NK-92 treated with Interleukin-12 subunit alpha and Interleukin-12 subunit beta, amount 100 ng/mL, for 24 hours (cell line): ENCODE measurements at places on chromosomes 6 and 20.
A peak's percentile ranks its signal among the peaks of the same experiment; 100 is the strongest.

DNA sequence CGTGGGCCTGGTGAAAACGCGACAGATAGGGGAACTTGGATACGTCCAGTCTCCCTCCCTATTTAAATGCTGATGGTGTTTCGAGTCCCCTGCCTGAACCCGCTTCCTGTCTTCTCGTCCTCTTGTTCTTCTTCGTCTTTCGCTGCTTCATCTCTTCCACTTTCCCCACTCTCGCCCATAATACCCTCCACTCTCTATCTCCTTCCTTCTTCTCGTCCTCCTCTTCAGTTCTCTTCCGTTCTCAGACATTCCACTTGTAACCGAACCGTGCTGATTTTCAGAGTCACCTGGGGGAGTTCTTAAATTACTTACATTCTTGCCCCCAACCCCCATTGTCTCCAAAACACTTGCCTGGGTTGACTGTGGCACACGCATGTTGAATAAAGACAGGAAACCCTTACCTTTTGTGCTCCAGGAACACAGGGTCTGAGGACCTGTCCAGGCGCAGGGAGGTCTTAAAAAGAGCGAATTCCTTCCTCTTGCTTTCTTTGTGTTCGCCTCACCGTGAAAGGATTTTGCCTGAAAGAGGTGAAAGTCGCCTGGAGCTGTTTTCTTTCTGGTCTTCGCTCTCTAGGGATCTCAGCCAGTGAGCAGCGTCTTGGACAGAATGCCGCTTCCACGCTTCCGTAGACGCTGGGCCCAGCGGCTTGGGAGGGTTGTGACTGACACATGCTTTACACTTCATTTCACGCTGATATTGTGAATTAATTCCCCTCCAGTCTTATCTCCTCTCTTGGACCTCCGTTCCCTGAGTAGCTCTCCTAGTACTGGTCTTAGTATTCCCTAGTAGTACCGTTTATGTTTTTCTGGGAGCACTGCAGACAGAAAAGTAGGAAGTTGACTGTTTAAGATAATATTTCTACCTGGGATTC lies 184.0 kb downstream of the GPX5 start:
- DNase-seq: no peak

DNA sequence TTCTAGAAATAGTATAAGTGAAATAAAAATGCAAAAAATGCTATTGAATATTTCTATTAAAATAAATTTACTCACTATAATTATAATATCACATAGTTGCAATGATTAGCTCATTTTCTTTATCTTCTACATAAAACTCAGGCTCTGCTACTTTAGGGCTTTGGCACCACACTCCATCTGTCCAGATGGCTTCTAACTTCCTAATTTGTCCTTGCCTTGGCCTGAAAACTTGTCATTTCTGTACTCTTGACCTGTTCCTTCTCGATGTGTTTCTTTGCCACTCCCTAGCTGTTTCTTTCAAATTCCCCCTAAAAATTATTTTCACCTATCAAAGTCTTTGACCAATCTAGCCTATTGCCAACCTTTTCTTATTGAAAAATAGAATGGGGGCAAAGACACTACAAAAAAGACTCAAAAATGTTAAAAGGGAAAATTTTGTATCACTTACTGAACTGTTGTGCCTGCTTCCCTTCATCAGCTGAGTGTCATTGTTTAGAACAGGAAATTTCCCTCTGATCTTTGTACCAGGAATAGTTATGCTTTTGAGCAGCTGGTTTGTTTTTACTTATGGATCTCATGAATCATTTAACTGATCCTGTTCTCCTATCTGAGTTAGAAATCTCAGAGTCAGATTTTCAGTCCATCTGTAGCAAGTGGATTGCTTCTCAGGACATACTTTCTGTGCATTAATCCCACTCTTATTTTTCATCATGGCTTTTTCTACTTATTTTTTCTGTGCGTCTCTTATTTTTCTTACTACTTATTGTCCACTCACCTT lies 279.2 kb upstream of the CNR1 start:
- no peak for DNase-seq

- peak; percentile 75 for DNase-seq
Measured at GRCh38 chr6:134436281-134436815, 118.4 kb upstream of the SGK1 start.

- peak; percentile 40 for DNase-seq
Measured at GRCh38 chr6:161370880-161371279, 97.0 kb upstream of the AGPAT4 start.

GRCh38 chr6:89680150-89680549 lies 41.6 kb upstream of the LYRM2 start:
- DNase-seq: no peak

GRCh38 chr6:165684333-165684732 lies 21.3 kb upstream of the PDE10A start:
- no peak for DNase-seq

- no peak for DNase-seq
Measured at GRCh38 chr20:54980103-54980960, 504.9 kb downstream of the DOK5 start.

- no peak for DNase-seq
Measured at GRCh38 chr20:52438326-52438963, 246.9 kb upstream of the ZFP64 start.

GRCh38 chr6:79984261-79984660 lies 20.2 kb upstream of the TTK start:
- no peak for DNase-seq

GRCh38 chr6:24891004-24891403 lies 44.8 kb downstream of the RIPOR2 start:
- DNase-seq: no peak

- no peak for DNase-seq
Measured at GRCh38 chr20:55592866-55593265, 412.5 kb downstream of the CBLN4 start.

DNA sequence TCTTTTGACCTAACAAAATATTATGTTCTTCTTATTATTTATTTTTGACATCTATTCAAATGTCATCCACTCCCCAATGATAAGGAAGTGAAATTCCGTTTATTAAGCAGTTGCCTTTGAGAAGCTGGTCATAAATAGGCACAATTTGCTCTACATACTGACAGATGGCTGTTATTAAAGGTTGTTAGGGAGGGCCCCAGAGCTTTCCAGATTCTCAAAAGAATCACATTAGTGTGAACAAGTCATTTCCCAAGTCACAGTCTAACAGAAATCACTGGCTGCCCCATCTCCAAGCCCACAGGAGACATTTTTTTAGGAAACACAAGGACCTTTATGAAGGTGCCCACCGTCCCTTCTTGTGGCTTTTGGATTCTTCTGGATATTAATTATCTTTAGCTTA lies 172.4 kb downstream of the MEI4 start:
- DNase-seq: no peak

DNA sequence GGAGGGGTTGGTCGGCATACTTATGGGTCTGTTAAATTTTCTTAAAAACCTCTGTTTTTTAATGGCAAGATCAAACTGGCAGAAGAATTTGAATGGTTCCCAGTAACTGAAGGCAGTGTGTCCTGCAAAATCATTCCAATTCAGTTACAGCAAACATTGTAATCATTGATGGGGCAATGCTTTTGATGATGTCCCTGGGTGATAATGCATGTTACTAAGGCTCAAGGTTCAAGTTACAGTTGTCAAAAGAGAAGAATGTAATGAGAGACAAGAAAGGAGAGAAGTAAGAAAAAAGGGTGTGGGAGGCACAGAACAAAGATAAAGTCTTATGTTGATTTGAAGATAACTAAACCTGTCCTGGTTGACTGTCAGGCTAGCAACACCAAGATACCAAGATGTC lies 54.9 kb downstream of the CEP162 start:
- DNase-seq: no peak

DNA sequence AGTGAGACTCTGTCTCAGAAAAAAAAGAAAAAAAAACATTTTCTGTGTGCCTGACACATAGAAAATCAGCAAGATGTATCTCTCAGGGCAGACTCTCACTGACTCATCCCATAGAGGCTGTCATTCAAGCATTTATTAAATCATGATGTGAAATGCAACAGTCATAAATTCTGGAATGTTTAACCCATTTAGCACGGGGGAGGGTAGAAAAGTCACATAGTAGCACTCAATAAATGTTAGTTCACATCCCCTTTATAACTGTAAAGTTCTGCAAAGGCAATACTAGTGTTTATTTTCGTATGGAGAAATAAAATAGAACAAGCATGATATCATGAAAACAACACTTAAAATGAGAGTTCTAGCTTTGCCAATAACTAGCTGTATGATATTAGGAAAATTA lies 15.5 kb upstream of the CARMIL1 start:
- no peak for DNase-seq

DNA sequence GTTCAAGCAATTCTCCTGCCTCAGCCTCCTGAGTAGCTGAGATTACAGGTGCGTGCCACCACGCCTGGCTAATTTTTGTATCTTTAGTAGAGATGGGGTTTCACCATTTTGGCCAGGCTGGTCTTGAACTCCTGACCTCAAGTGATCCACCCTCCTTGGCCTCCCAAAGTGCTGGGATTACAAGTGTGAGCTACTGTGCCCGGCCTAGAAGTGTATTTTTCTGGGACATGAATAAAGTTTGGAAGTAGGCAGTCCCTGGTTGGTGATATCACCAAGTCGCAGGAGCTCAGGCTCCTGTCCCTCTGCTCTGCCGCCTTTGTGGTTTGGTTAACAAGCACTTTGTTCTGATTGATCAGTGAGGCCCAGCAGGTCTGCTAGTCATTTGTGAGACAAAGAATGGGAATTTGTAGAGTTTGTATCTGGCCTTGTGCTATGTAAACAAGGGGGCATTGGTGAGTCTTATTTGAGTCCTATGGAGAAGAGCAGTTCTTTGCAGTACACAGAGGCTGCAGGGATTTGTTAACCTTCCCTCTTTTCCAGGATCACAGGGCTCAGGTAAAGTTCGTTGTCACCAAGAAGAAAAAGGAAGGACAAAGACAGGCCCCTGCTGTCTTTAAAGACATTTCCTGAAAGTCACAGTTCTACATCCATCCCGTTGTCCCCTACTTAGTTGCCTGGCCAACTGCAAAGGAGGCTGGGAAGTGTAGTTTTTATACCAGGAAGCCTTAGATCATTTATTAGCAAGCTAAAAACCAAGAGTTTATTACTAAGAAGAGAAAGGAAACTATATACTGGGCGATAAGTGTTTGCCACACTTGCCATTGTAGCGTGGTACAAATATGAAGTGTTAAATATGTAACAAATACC lies 13.1 kb downstream of the MTHFD1L start:
- no peak for DNase-seq

GRCh38 chr6:169986171-169986847 lies 234.9 kb downstream of the ERMARD start:
- no peak for DNase-seq

DNA sequence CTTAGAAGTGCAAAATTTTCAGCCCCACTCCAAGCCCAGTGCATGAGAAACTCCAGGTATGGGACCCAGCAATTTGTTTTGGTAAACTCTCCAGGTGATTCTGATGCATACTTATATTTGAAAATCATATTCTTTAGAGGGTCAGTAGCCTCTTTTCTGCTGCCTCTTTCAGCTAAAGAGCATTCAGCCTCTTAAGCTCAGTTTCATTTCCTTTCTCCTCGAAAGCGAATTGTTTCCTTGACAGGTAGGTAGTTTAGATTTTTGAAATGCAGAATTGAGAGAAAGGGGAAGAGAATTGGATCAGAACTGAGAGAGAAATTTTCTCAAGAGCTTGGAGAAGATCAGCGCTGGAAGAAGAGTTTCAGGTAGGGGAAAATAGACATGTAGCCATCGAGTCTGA lies 995.8 kb upstream of the FLRT3 start:
- DNase-seq: no peak

DNA sequence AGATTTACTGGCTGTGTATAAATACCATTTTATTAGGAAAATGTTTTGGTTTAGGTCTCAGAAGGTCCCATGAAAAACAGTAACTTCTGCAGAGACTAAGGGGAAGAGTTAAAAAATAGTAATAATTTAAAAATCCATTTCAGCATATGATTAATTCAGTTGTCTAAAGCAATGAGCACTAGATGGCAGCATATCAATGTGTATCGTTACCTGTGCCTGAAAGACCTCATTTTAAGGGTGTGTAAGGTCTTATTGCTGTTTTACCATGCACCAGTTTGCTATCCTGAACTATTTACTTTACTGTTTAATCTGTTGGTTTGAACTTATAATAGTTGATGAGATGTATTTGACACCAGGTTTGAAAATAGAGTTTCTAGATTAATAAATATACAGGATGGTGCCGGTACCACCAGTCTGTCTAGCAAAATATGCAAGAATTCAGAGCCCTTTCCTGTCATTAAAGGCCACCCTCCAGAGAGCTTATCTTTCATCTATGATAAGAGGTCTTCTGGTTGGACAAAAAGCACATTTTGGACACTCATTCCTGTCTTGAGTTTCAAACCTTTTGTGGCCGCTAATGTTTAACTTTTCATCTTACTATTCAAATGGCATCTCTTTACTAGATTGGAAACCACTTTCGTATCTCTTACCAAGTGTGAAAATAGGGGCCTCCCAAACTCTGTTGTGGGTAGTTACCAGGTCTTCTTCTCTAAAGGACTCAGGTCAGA lies 8.9 kb upstream of the AHI1 start:
- no peak for DNase-seq

DNA sequence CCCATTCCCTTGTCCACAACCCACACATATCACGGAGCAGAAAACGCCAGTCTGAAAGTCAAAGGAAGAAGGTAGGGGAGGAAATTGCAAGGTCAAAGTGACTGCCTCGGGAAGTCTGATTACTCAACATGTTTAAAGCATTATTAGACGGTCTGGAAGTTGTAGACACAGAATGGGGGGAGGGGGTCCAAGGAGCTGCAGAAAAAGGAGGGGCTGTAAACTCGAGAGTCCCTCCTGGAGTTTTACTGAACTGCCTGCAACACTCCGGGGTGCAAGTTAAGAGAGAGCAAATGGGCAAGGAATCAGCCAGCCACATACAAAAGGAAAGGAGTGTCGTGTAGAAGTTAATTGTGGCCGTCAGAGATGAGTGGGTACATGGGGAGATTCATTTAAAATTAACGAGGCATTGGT lies 417.7 kb upstream of the JARID2 start:
- DNase-seq: no peak

DNA sequence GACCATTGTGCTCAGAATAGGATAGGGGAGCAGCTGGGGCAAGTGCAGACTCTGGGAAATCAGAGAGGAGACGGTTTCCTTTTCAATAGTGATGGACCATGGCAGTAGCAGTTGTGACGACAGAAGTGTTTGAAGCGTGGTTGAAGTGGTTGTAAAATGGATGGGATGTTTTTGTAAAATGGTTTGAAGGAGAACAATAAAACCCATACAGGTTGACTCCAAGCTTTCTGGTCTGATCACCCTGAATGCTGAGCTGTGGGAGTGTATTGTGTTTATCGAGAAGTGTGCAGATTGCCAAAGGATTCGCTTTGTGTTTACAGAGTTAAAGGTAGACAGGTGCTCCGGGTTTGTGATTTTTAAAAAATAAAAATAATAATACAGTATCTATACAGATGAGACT lies 255.2 kb upstream of the SULF2 start:
- DNase-seq: no peak

GRCh38 chr6:165656581-165657324 lies 6.3 kb downstream of the PDE10A start:
- DNase-seq: no peak
